Fibroblast of lung (primary cell): ENCODE measurements at places on chromosomes 7 and 10. TPM values are rescaled to one million over a fixed set of nuclear protein-coding genes. Genes with fewer than 3 reads are reported as not detected.

COX15 gene
- total RNA-seq = 43.7 and 43.9 TPM in 2 replicates

LOXL4 gene
- total RNA-seq = 52.6 and 73.0 TPM in 2 replicates

ZMIZ1 gene
- 20.0 and 30.6 TPM in 2 replicates for total RNA-seq

SLC29A4 gene
- total RNA-seq = 5.1 and 6.4 TPM in 2 replicates

IL2RA gene
- not detected in 2 replicates for total RNA-seq

AKR1B15 gene
- total RNA-seq = not detected in 2 replicates

NUDT13 gene
- total RNA-seq = 2.1 and 2.6 TPM in 2 replicates

ABCB1 gene
- 0.77 and 4.8 TPM in 2 replicates for total RNA-seq

FGFR2 gene
- total RNA-seq = under 0.01 and 0.17 TPM in 2 replicates

HHEX gene
- total RNA-seq = 3.1 and 3.5 TPM in 2 replicates

ASZ1 gene
- not detected in 2 replicates for total RNA-seq
